A549 treated with CORT108297 at 1 μM for 4 hours (cell line): ENCODE measurements at places on chromosomes 6 and 20. TPM values are rescaled to one million over a fixed set of nuclear protein-coding genes. Genes with fewer than 3 reads are reported as not detected.

CFAP61 gene
- total RNA-seq = 0.33 to 0.73 TPM (median 0.47 TPM) in 5 replicates

TXLNB gene
- total RNA-seq = not detected in 5 replicates

SIRPG gene
- not detected in 5 replicates for total RNA-seq

VSTM2L gene
- total RNA-seq = 5.8 to 10.5 TPM (median 8.8 TPM) in 5 replicates

MAP3K5 gene
- total RNA-seq = 2.6 to 3.5 TPM (median 2.8 TPM) in 5 replicates

SESN1 gene
- total RNA-seq = 9.6 to 10.5 TPM (median 10.1 TPM) in 5 replicates

RSPH3 gene
- 3.7 to 4.9 TPM (median 4.5 TPM) in 5 replicates for total RNA-seq

DEF6 gene
- total RNA-seq = 0.03 to 0.07 TPM (median 0.06 TPM) in 3 of 5 replicates, not detected in the others

CDH4 gene
- 6.1 to 9.5 TPM (median 7.1 TPM) in 5 replicates for total RNA-seq

LGSN gene
- 2.6 to 3.7 TPM (median 3.3 TPM) in 5 replicates for total RNA-seq

SLC17A9 gene
- total RNA-seq = 0.03 to 0.13 TPM (median 0.08 TPM) in 4 of 5 replicates, not detected in the other

HLA-DRB5 gene
- not detected in 5 replicates for total RNA-seq

GTSF1L gene
- not detected in 5 replicates for total RNA-seq

SEMG1 gene
- total RNA-seq = not detected in 5 replicates

B4GALT5 gene
- 48.8 to 65.6 TPM (median 60.1 TPM) in 5 replicates for total RNA-seq

GABRR1 gene
- not detected in 5 replicates for total RNA-seq

SS18L1 gene
- 6.6 to 11.0 TPM (median 10.3 TPM) in 5 replicates for total RNA-seq

AVP gene
- not detected in 5 replicates for total RNA-seq

MRAP2 gene
- total RNA-seq = 1.2 to 1.8 TPM (median 1.3 TPM) in 5 replicates

SAMD3 gene
- total RNA-seq = not detected in 5 replicates

LSM2 gene
- 48.5 to 67.7 TPM (median 60.4 TPM) in 5 replicates for total RNA-seq

TSPO2 gene
- total RNA-seq = not detected in 5 replicates

WFDC12 gene
- total RNA-seq = not detected in 5 replicates

SCRT2 gene
- total RNA-seq = not detected in 5 replicates

EYS gene
- total RNA-seq = 0.01 to 0.19 TPM (median 0.13 TPM) in 4 of 5 replicates, not detected in the other

PCMT1 gene
- total RNA-seq = 85.0 to 99.9 TPM (median 88.8 TPM) in 5 replicates

ECT2L gene
- not detected in 5 replicates for total RNA-seq

MUC21 gene
- not detected in 5 replicates for total RNA-seq

TINAG gene
- not detected in 5 replicates for total RNA-seq

SNAI1 gene
- total RNA-seq = 12.4 to 17.1 TPM (median 16.3 TPM) in 5 replicates

SMPDL3A gene
- 2.3 to 3.1 TPM (median 3.0 TPM) in 5 replicates for total RNA-seq

GNMT gene
- total RNA-seq = 0.10 to 0.14 TPM (median 0.12 TPM) in 4 of 5 replicates, not detected in the other

SLCO4A1 gene
- total RNA-seq = 6.4 to 9.8 TPM (median 9.0 TPM) in 5 replicates

SLC17A1 gene
- 0.10 TPM in 1 of 5 replicates, not detected in the others for total RNA-seq

HSD17B8 gene
- 12.9 to 17.5 TPM (median 16.9 TPM) in 5 replicates for total RNA-seq

HLA-DMB gene
- total RNA-seq = 1.5 to 2.5 TPM (median 1.6 TPM) in 5 replicates

MED23 gene
- total RNA-seq = 6.2 to 7.9 TPM (median 7.1 TPM) in 5 replicates

TMEM151B gene
- total RNA-seq = 0.02 to 0.06 TPM (median 0.04 TPM) in 4 of 5 replicates, not detected in the other

MEP1A gene
- not detected in 5 replicates for total RNA-seq

LY6G6F gene
- total RNA-seq = not detected in 5 replicates

GHRH gene
- not detected in 5 replicates for total RNA-seq

TGM3 gene
- 0.03 TPM in 3 of 5 replicates, not detected in the others for total RNA-seq
